HFFc6 (cell line): ENCODE measurements at places on chromosomes 7 and 10.

DNA sequence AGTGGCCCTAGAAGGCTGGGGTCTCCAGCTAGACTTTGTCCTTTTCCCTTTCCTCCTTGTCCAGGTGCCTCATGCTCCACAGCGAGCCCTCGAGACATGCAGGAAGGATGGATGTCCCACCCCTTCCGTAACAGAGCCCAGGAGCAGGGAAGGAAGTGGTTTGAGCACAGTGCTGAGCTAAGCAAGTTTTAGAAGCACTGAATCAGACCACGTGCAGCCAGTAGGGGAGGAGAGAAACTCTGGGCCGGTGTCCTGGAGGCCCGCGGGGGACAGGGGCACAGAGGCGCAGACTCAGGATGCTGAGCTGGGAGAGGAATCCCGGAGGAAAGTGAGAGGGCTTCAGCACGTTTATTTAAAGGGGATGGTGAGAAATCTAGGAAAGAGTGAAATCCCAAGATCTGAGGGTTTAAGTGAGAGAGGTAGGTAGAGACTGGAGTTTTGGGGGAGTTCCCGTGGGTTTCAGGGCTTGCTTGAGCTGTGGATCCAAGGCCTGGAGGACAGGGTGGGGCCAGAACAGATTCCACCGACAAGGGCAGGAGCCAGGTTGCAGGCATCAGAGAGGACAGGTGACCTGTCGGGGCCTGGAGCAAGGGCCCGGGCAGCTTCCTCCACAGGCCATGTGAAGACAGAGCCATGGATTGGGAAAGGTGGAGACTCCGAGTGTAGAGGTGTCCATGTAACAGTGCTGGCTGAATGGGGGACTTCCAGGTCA is 4.4 kb upstream of the IRF5 start:
- no peak for DNase-seq

GRCh38 chr7:159011722-159012022 is 133.0 kb downstream of the VIPR2 start:
- DNase-seq: no peak

DNA sequence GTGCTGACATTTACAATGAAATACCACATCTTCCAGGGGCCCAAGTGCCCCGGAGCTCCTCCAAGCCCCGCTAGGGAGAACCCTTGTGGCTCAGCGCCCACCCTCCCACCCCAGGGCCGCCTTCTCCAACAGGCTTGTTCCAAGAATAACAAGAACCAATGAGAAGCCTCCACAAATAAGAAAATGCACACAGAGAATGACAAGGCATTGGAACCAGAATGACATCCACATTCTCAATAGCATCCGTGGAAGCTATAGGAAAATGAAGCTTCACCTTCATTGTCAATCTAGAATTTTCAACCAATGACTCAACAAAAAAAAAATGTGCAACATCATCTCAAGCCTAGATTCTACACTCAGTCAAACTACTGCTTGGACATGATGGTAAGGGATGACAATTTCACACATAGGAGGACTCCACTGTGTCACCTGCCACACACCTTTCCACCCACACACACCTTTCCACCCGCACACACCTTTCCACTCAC is 50.4 kb upstream of the PPP2R2D start:
- no peak for DNase-seq

DNA sequence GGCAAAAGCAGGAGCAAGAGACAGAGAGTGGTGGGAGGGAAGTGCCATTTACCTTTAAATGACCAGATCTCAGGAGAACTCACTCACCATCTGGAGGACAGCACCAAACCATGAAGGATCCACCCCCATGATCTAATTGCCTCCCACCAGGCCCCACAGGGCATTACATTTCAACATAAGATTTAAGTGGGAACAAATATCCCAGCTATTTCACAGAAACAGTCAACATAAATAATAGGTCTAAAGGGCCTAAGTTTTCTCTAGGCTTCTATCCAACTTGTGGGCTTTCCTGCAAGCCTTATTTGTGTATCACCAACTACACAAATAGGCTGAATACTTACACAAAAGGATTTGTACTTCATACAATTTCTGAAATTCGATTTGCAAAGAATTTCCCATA is 196.8 kb upstream of the POT1 start:
- DNase-seq: no peak
